ENCODE measurements at places on chromosomes 1 and 21.

- H3K27me3 ChIP-seq = peaks cover 47% of the 10 kb centered on the region
- DNase-seq = no peak
- no peaks in the 10 kb centered on the region for H3K4me1 ChIP-seq
- no peak overlapping the region for H3K27ac ChIP-seq
Measured at GRCh38 chr1:145706086-145706664, 993 bp downstream of the PDZK1 start.

GRCh38 chr1:30692948-30693301 lies 30.5 kb downstream of the MATN1 start:
- no peak overlapping the region for H3K27ac ChIP-seq
- peak; percentile 3 for DNase-seq
- no peak overlapping the region for H3K4me3 ChIP-seq
- H3K36me3 ChIP-seq = no peaks in the 10 kb centered on the region
- peaks cover 22% of the 10 kb centered on the region for H3K27me3 ChIP-seq
- peaks cover 5% of the 10 kb centered on the region for H3K4me1 ChIP-seq

DNA sequence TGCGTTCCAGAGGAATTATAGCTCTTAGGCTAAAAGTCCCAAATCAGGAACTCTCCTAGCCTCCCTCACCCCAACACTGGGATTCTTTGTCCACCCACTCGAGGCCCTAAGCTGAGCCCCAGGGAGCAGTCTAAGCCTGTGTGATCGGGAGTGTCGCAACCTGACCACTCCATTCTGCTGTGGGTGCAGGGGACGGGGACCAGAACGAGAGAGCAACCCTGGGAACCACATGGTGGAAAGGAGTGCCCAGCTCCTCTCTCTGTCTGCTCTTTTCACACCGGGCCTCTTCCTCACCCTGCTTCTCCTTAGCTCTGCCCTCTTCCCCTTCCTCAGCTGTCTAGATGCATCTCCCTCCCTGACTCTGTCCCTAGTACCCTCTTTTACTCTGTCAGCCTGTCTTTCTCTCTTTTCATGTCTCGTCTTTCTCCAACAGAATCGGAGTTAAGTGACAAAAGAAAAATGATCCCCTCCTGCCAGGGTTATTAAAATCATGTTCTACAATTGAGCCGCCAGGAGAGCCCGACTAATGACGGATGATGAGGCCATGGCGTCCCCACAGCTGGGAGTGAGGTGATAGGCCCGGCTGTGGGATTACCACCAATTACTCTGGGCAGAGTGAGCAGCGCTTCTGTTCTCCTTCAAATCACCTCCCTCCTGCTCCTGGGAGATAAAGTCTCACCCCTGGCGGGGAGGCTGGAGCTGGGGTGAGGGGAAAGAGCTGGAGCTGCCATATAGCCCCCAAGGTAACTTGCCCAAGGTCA lies 34.5 kb upstream of the CSF3R start:
- peaks cover 8% of the 10 kb centered on the region for H3K4me1 ChIP-seq
- H3K4me3 ChIP-seq = no peak overlapping the region
- H3K36me3 ChIP-seq = no peaks in the 10 kb centered on the region
- H3K27me3 ChIP-seq = peaks cover 15% of the 10 kb centered on the region

DNA sequence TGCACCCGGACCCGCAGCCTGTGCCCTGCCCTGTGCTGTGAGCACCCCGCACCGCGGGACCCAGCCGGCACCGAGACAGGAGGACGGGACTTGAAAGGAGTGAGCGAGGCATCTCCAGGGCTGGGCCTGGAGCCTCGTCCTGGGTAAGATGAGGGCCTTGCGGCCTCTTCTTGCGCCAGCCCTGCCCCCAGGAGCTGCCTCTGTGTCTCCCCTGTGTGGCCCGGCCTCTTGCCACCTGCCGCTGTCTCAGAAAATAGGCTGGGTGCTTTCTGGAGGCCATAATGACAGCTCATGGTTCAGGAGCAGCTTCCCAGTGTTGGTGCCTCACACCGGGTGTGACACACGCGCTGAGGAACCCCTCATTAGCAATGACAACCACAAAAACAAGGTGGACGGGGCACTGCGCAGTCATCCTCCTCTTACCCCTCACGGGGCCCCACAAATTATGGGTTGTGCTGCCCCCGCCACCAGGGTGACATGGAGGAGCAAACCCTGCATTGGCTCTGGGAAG lies 161.5 kb upstream of the C1orf174 start:
- no peak overlapping the region for H3K4me3 ChIP-seq
- no peak for DNase-seq
- H3K27ac ChIP-seq = no peak overlapping the region
- no peaks in the 10 kb centered on the region for H3K4me1 ChIP-seq
- H3K36me3 ChIP-seq = no peaks in the 10 kb centered on the region

DNA sequence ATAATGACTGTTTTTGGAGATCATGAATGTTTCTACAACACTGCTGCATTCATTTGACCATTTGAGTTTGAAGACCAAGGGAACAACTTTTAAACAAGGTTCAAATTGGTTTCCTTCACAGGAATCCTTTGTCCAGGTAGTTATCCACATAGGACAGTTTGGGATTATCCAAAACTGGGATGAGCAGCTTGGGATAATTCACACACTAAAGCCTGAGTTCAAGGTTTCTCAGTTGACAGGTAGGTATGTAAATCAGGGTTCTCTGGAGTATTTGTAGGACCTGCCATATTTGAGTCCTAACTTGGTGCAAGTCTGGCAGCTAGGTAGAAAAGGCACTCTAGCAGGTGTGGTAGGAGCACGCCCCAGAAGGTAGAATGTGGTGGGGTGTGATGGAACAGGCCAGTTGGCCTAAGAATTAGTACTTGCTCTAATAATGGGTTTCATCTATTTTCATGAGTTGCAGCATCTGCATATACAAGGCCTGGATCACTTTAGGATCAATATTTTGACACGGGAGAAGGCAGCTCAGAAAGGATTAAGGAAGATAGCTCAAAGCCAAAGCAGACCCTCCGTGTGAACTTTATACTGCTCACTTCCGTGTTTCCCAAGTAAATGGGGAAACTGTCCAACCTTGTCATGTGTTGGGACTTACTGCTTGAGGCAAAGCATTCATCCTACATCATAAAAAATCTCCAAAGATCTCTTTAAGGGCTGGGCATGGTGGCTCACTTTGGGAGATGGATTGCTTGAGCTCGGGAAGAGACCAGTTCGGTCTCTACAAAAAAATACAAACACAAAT lies 14.1 kb upstream of the RAB42 start:
- H3K27ac ChIP-seq = peak overlapping the region; percentile 13
- H3K27me3 ChIP-seq = no peaks in the 10 kb centered on the region
- DNase-seq = no peak
- H3K36me3 ChIP-seq = peaks cover 50% of the 10 kb centered on the region

GRCh38 chr1:162172311-162173102 lies 103.0 kb downstream of the NOS1AP start:
- no peak for DNase-seq
- H3K27me3 ChIP-seq = peaks cover 11% of the 10 kb centered on the region
- no peaks in the 10 kb centered on the region for H3K4me1 ChIP-seq
- H3K27ac ChIP-seq = no peak overlapping the region

GRCh38 chr1:164905869-164906268 lies 346.9 kb downstream of the PBX1 start:
- no peaks in the 10 kb centered on the region for H3K27me3 ChIP-seq
- H3K4me1 ChIP-seq = no peaks in the 10 kb centered on the region
- DNase-seq = no peak
- no peak overlapping the region for H3K4me3 ChIP-seq

DNA sequence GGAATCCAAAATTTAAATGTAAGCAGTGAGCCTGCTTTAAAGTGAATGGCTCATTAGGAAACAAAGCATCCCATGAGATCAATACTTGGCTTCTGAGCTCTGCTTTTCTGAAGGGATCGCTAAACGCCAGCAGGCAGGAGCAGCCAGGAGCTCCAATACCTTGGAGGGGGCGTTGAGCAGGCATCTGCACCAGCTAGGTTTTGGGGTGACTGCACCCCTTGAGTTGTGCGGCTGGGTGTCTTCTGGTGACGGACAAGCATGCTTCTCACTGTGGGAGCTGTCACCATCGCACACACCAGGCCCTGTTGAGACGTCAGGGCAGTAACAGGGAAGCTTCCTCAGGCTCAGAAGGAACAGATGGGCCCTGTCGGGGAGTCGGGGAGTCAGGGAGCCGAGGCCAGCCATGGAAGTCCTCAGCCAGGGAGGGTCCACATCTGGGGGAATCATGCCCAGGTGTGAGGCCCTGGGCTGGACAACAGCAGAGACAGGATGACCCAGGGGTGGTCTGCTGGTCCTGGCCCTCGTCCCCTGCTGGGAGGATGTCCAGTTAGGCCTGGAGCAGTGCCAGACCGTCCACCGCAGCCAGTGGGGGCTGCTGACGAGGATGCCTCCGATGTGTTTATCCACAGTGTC lies 57.9 kb upstream of the ADARB1 start:
- DNase-seq = no peak
- no peaks in the 10 kb centered on the region for H3K36me3 ChIP-seq
- no peak overlapping the region for H3K27ac ChIP-seq

DNA sequence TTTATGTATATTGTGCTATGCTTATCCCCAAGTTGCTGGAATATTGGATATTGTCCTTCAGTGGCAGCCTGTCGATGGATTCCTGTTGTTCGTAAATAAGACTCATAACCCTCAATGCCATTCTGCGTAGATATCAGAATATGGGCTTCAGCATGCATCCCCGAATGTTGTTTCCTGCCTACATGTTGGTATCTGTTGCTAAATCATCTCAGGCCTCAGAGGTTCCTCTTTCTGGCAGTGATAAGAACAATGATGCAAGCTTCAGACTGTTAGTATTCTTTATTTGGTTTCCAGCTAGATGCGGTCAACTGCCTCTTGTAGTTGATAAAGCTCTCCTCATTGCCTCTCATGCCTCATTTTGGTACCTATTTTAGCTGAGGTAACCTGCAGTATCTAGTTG lies 2082.6 kb downstream of the MRPL39 start:
- no peaks in the 10 kb centered on the region for H3K4me1 ChIP-seq
- H3K27me3 ChIP-seq = no peaks in the 10 kb centered on the region
- no peak overlapping the region for H3K4me3 ChIP-seq
- H3K27ac ChIP-seq = no peak overlapping the region

GRCh38 chr1:176119549-176119948 lies 87.5 kb downstream of the COP1 start:
- no peak for DNase-seq
- H3K4me3 ChIP-seq = no peak overlapping the region
- no peaks in the 10 kb centered on the region for H3K27me3 ChIP-seq
- peaks cover 40% of the 10 kb centered on the region for H3K36me3 ChIP-seq

GRCh38 chr1:235336903-235337302 lies 8.5 kb downstream of the GGPS1 start:
- H3K4me1 ChIP-seq = peaks cover 26% of the 10 kb centered on the region
- no peaks in the 10 kb centered on the region for H3K27me3 ChIP-seq
- H3K4me3 ChIP-seq = peak overlapping the region; percentile 27
- peaks cover 24% of the 10 kb centered on the region for H3K36me3 ChIP-seq

DNA sequence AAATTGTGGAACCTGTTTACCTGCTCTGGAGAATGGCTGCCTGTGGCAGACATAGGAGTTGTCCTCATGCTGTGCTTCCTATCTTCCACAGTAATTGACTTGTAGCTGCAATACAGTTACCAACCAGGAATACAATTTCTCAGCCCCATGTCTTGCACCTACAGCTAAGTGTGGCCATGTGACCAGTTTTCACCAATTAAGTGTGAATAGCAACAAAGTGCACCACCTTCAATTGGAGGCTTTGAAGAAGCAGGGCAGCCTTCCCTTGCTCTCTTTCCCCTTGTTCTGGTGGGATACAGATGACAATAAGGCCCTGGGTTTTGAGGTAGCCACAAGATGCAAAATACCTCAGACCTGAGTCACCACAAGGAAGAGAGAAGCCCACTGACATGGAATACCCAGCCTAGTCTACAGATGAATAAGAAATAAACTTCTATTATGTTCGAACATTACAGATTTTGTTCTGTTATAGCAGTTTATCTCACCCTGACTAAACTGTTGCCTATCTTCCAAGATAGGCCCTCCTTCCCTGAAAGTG lies 70.2 kb upstream of the S1PR1 start:
- H3K27me3 ChIP-seq = no peaks in the 10 kb centered on the region
- H3K4me3 ChIP-seq = no peak overlapping the region
- peaks cover 9% of the 10 kb centered on the region for H3K4me1 ChIP-seq
- no peak for DNase-seq
- no peak overlapping the region for H3K27ac ChIP-seq

- peaks cover 21% of the 10 kb centered on the region for H3K27me3 ChIP-seq
- no peaks in the 10 kb centered on the region for H3K36me3 ChIP-seq
- DNase-seq = no peak
- H3K4me3 ChIP-seq = no peak overlapping the region
- H3K4me1 ChIP-seq = no peaks in the 10 kb centered on the region
Measured at GRCh38 chr1:162134646-162135045, 65.2 kb downstream of the NOS1AP start.

DNA sequence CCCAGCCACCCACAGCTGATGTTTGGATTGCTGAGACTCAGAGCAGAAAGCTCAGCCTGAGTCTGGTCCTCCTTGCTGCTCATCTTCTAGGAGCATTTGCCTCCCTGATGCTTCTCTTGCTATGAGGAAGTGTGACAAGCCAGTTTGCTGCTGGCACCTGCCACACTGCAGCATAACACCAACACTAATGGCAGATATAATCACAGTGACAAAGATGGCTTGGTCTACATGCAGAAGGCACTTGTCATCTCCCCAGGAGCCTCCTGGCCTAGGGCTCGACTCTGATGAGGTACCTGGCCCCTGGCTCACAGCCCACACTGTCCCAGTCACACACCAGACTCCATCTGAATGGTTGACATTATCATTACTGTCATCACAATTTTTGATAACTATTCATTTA lies 13.9 kb upstream of the PSMB2 start:
- peaks cover 24% of the 10 kb centered on the region for H3K27me3 ChIP-seq
- H3K36me3 ChIP-seq = no peaks in the 10 kb centered on the region
- no peak overlapping the region for H3K27ac ChIP-seq
- DNase-seq = no peak
- H3K4me1 ChIP-seq = no peaks in the 10 kb centered on the region

DNA sequence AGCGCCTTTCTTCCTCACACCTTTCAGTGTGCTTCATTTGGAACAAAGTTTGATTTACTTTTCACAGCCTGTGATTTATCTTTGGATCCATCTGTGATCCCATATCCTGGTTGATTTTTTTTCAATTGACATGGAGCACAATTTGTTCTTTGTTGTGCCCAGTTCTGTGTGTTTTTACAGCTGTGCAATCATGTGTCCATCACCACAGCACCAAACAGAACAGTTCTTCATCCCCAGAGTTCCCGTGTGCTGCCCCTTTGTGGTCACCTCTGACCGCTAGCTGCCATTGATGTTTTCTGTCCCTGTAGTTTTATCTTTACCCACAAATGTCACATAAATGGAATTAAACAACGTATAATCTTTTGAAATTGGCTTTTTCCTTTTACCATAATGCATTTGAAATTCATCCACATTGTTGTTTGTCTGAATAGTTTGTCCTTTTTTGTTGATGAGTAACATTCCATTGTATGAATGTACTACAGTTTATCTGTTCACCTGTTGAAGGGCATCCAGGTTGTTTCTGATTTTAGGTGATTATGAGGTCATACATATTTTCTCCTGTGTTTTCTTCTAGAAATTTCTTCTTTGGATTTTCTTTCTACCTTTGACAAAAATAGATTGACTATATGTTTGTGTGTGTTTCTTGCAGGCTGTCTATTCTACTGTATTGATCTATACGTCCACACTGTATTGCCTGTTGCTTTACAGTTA lies 17.4 kb downstream of the MIGA1 start:
- H3K4me1 ChIP-seq = no peaks in the 10 kb centered on the region
- H3K36me3 ChIP-seq = peaks cover 17% of the 10 kb centered on the region
- H3K27me3 ChIP-seq = no peaks in the 10 kb centered on the region
- DNase-seq = no peak
- no peak overlapping the region for H3K4me3 ChIP-seq
- H3K27ac ChIP-seq = no peak overlapping the region

- H3K4me3 ChIP-seq = peak overlapping the region; percentile 79
- peak overlapping the region; percentile 88 for H3K27ac ChIP-seq
- peak; percentile 57 for DNase-seq
- H3K27me3 ChIP-seq = peaks cover 20% of the 10 kb centered on the region
- H3K4me1 ChIP-seq = peaks cover 36% of the 10 kb centered on the region
Measured at GRCh38 chr21:42009018-42009830, 936 bp downstream of the ZBTB21 start.
